OCI-M1 (cell line): ENCODE measurements at places on chromosomes 4 and X.
A peak's percentile ranks its signal among the peaks of the same experiment; 100 is the strongest.

DNA sequence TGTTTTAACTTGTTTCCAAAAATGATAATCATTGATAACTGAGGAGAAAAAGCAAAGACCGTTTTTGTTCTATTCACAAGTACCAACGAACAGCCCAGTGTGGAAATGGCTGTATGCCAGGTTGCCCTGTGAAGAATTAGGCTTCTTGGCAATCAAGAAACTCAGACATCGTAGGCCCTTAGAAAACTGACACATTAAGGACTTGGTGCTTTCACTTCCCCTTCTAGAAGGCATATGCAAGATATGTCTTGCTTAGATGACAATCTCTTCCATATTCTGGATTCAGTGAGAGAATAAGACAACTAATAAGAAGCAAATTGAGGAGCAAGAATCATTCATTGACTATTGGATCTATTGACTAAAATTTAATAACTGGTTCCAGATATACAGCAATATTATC, 56.6 kb downstream of the ANAPC10 start:
- DNase-seq: peak; percentile 88

GRCh38 chr4:146511381-146511780, 10.4 kb downstream of the SLC10A7 start:
- peak; percentile 80 for DNase-seq

- DNase-seq: no peak
Observed at GRCh38 chr4:180558427-180558826, 1684.8 kb upstream of the TENM3 start.

DNA sequence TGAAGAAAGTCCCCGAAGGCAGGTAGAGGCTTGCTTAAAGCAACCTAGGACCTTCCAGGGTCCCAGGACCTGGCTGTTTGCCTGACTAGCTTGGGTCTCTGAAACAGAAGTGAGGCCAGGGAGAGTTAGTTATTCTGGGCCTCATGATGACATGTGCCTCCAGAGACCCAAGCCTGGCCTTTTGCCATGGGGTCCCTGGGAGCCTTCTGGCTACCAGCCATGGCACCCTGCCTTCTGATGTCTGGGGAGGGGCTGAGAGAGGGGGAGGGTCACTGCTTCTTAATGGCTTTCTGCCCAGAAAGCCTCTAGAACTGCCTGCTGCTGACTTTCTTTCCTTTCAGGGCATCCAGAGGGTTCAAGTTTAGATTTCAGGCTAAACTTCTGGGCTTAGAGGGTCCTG, 1.0 kb upstream of the STARD8 start:
- DNase-seq: no peak

- no peak for DNase-seq
Observed at GRCh38 chr4:143288171-143288570, 48.5 kb upstream of the GAB1 start.

GRCh38 chr4:69749771-69750170, 10.6 kb downstream of the SULT1B1 start:
- peak; percentile 9 for DNase-seq

DNA sequence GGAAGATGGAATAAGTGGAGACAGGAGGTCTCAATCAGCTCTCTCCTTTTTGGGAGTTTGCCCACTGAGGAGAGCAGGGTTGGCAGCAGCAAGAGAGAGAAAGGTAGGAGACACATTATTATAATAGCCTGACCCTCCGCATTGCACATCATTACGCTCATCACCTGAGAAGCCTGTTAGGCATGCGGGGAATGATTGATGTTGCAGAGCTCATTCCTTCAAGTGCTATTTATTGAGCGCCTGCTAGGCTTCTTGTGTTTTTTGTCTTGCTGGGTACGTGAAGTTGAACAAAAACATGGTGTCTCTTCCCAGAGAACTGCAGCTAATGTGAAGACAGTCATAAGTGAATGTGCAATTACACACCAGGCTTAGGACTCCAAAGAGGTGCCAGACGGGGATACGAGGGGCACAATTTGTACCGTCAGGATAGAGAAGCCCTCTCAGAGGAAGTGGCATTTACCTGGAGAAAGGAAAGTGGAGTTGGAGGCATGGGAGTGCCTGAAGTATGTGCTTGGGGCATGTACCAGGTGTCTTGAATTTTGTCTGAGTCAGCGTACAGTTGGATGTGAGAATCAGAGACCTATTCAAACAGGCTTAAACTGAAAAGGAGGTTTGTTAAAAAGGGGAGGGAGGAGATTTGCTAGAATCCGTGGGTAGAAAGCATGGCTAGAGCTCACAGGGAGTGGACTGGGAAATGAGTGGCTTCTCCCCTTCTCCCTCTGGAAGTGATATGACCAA, 90.2 kb upstream of the SOD3 start:
- no peak for DNase-seq

GRCh38 chr4:98955229-98955628, 26.3 kb upstream of the EIF4E start:
- DNase-seq: no peak

DNA sequence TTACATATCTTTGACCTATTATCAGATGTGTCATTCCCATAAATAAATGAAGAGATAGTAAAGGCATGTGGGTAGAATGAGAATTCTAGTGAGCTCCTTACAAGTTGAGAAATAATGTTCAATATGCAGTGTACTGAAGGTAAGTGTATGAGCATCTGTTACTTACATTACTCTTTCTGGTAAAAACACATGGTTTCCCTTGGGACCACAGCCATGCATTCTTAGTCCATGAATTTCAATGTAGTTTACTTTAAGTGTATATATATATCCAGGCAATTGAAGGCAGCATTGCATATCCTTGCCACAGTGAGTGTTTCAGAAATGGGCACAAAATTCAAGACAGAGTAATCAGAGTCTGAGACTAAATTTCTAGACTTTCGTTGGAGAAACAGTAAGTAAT, 277.2 kb downstream of the CXXC4 start:
- no peak for DNase-seq

- no peak for DNase-seq
Observed at GRCh38 chrX:21986596-21986995, 45.5 kb upstream of the PHEX start.

DNA sequence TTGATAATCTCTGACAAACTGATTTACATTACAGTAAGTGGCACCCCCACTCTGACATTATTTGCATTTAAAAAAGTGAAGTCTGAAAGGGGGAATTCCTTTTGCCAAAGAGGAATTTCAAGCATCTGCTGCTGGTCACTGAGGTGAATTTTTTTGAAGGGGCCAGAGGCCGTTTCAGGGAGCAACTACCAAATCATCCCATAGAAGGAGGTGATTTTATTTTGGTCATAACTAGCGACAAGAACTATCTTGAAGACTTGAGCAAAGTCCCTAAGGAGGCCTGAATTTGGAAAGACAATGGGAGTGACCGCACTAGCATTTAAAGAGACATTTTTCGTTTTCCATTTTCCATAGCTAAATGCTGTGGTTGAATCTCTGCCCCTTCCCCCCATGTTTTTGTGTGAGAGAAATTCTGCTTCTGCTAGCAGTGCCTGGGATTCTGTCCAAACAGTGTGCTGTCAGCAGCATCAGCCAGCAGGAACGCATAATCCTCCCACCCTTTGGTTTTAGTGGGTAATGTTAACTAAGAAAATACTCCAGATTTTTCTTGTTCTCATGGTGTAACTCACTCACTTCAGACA, 110.1 kb upstream of the MED14 start:
- DNase-seq: no peak

DNA sequence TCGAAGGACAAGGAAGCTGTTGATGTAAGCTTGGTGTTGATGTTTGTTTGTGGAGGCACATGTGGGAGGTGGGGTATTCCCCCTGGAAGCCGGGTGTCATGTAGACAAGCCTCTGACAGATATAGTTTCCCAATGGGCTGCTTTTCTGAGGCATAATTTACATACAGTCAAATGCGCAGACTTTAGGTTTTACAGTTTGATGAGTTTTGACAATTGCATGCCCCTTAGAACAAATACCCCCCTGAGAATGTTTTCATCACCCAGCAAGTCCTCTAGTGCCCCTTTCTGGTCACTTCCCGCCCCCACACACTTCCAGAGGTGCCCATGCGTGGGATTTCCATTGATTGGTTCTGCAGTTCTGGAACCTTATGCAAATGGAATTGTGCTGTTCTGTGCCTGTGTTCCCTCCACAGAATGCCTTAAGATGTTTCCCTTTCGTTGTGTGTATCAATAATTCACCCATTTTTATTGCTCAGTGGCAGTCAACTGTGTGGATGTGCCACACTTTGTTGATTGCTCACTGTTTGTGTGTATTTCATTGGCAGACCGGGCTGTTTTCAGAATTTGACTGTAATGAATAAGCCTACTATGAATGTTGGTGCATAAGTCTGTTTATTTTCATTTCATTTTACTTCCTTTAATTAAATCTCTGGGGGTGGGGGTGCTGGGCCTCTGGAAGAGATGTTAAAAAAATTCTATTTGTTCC, 8.5 kb downstream of the EVC start:
- DNase-seq: no peak

GRCh38 chr4:41678951-41679350, 69.6 kb downstream of the PHOX2B start:
- DNase-seq: no peak

DNA sequence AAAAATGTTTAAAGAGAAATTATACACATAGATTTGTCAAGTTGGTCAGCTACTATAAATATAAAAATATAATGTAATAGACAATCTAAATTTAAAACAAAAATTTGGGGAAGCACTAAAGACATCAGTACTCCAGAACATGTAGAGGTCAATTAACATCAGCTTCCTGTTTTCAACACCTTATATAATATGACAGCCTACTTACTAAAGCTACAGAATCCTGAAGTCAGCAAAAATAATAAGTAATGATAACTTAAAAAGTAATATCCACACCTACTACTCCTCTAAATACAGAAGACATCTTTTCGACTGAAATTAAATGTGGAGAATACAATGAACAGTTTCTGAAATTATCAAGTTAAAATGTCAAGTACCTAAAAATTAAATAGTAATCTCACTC, 118.6 kb downstream of the LRBA start:
- peak; percentile 26 for DNase-seq

DNA sequence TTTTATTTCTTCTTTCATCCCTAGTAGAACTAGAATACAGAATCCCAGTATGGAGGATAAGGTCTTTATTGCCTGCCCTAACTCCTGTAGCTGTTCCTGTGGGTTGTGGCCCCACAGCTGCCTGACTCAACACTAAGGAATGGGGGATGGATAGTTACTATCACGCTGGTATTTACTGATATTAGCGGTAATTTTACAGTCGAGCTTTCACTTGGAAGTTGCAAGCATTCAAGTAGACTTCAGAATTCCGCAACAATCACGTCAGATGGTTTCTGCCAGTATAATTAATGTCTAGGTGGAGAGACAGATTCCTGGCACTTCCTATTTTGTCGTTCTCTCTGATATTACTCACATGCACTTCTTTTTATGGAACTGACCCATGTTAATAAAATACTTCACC, 489.8 kb downstream of the PABPC4L start:
- no peak for DNase-seq

DNA sequence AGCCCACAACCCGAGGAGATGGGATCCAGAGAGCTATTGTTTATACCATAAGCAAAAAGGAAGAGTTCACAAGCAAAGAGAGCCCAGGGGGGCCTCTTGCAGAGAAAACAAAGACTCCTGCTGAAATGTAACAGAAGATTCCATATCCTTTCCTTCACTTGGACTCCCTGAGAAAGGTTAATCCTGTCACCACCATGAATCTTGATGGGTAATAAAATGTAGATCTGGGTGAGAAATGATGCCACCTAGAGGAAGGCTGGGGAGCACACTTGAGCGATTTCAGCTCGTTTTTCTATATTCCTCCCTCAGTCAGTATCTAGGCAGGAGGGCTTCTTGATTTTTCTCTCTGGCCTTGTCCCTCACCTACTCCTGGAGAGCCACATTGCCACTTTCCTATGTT, 10.2 kb upstream of the KCNE5 start:
- DNase-seq: peak; percentile 52

DNA sequence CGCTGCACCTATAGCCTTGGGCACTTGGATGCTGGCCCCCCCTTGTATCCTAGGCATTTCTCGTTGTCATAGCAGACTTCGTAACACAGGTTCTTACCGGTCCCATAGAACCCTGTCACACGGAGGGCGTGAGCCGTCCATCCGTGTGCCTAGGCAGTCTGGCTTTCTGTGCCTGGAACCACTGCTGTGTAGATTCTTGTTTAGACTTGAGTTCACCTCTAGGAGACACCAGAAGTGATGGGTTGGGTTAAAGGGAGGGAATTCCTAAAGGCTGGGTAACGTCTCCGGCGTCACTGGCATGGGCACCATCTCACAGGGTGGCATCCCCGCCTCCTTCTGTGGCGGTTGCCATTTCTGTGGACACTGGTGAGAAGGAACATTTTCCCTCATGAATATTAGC, 13.5 kb upstream of the NKX1-1 start:
- DNase-seq: no peak

DNA sequence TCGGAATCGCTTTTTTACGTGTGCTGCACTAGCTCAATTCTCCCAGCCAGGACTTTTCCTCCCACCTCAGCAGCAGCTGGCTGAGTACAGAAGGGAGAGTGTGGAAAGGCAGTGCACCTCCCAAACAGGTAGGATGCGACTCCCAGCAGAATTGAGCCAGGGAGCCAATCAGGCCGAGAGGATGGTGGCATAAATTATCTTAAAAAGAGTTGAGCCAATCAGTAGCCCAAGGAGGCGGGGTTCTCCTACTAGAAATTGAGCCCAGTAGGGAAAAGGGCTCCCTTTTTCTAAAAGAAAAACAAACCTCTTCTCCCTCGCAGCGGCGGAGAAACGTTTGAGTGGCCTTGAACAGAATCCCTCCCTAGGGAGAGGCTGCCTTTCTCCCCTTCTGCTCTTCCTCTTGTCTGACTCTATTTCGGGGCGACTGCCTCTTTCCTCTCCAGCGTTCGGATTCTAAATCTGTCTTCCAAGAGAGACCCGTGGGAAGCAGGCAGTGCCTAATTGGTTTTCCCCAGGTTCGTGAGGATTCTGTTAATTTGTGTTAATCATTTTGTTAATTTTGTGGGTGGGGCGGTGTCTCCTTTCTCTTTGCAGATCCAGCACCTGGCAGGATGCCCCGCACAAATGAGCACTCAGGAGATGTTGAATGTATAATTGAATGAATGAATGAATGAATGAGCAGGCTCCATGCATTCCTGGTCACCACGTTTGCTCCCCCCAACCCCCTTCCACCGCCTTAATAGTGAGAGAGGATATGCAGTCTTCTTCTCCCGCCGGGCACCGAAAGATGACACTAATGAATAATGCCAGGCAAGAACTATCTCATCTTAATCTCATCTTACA, at the start of gene GABRG1:
GABRG1 (minus strand) TSS at position 142 of the 843 bp plus-strand sequence; CDS start at position 1, 141 bp downstream.
- DNase-seq: no peak

GRCh38 chr4:124055896-124056295, 656.6 kb downstream of the ANKRD50 start:
- DNase-seq: no peak

DNA sequence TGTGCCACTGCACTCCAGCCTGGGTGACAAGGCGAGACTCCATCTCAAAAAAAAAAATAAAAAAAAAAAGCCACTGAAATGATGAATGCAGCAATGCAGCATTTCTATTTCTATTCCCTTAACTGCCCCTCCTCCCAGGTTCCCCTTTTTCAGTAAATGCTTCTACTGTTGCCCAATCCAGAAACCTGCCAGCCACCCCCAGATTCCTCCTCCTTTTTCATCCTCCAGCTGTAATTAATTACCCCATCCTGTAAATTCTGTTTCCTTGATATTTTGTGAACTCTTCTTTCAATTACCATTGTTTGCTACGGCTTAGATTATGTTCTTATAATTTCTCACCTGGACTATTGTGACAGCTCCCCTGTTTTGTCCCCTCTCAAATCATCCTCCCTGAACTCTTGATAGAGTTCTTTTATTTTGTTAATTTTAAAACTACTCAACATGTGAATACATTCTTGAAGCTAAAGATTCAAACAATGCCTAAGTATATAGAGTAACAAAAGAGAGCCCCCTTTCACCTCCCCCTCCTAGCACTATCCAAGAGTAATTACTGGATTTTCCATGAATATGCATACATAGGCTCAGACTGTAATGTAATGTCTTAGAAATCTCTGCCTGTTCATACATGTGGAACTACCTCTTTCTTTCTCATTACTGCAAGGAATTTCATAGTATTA, 140.6 kb upstream of the GPC4 start:
- DNase-seq: no peak
